IMR-90 (cell line): ENCODE measurements at places on chromosomes 12 and 14. TPM values are rescaled to one million over a fixed set of nuclear protein-coding genes. Genes with fewer than 3 reads are reported as not detected.

The DAO gene
- not detected in 2 replicates for total RNA-seq

GRCh38 chr14:88985654-88986053, 161.2 kb downstream of the TTC8 start:
- DNase-seq = no peak

- DNase-seq = no peak
Measured at GRCh38 chr14:44165286-44165685, 341.8 kb downstream of the FSCB start.

- no peak for DNase-seq
Measured at GRCh38 chr14:37596790-37597472, 1.5 kb downstream of the TTC6 start.

The LYZ gene
- total RNA-seq = not detected in 2 replicates

DNA sequence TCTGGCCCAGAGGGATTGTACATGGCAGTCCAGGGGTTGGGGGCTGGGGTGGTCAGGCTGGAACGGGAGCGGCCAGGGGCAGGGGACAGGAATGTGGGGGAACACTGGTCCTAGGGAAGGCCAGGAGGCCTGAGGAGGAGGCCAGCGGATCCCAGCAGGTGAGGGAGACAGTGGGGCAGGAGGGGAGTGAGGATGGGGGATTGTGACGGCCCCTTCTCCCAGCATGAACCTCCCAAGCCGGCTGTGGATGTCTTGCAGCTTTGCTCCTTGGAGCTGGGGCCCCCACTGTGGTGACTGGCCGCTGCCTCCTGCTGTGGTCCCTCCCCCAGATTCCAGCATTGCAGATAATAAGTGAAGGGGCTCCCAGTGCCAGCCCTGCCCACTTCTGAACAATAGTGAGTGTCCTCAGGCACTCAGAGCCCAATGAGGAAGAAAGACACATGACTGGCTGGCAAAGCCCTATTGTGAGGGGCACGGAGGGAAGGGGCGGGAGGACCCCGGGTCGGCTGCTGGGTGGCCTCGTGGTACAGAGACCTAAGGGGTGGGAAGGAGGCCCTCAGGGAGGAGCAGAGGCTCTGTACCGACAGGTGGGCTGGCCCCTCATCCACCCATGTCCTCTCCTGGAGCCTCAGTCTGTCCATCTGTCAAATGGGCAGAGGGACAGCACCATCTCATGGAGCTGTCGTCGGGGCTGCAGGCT, 215.0 kb downstream of the KIF26A start:
- DNase-seq = no peak

The L2HGDH gene
- total RNA-seq = 3.8 and 5.0 TPM in 2 replicates

DNA sequence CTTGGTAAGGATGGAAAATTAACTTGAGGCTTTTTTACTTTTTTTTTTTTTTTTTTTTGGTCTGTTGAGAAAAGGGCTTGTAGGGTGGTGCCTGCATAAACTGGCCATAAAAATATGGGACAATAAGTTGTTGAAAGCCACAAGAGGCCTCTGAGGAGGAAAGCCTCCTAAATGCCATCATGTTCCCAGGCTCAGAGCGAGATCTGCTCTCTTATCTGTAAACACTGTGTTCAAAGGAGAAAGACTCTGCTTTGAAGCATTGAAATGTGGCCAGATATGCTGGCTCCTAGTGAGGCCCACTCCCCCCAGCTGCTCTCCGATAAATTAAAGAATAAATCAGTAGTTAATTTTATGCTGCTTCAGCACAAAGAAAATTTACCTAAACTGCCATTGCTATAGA, 504.9 kb downstream of the DIO2 start:
- DNase-seq = no peak

DNA sequence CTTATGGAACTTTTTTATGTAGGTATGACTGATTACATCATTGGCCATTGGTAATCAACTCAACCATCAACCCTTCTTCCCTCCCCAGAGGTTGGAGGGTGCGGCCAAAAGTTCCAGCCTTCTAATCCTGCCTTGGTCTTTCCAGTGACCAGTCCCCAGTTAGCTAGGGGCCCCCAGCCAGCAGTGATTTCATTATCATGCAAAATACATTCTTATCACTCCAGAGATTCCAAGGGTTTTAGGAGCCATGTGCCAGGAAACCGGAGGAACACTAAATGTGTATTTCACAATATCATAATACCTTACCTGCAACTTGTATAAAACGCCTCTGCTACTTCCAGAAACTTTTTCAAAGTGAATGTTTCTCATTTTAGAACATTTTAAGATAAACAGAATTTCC, 181.5 kb upstream of the PELI2 start:
- no peak for DNase-seq

The OR10A7 gene
- total RNA-seq = not detected in 2 replicates

- no peak for DNase-seq
Measured at GRCh38 chr14:66273261-66273832, 212.8 kb upstream of the CCDC196 start.

GRCh38 chr14:104973135-104973384, 5.1 kb downstream of the AHNAK2 start:
- peak; percentile 94 for DNase-seq

GRCh38 chr14:31060253-31060875, 34.2 kb upstream of the STRN3 start:
- no peak for DNase-seq

The HPD gene
- 0.18 TPM in 1 of 2 replicates, not detected in the other for total RNA-seq

DNA sequence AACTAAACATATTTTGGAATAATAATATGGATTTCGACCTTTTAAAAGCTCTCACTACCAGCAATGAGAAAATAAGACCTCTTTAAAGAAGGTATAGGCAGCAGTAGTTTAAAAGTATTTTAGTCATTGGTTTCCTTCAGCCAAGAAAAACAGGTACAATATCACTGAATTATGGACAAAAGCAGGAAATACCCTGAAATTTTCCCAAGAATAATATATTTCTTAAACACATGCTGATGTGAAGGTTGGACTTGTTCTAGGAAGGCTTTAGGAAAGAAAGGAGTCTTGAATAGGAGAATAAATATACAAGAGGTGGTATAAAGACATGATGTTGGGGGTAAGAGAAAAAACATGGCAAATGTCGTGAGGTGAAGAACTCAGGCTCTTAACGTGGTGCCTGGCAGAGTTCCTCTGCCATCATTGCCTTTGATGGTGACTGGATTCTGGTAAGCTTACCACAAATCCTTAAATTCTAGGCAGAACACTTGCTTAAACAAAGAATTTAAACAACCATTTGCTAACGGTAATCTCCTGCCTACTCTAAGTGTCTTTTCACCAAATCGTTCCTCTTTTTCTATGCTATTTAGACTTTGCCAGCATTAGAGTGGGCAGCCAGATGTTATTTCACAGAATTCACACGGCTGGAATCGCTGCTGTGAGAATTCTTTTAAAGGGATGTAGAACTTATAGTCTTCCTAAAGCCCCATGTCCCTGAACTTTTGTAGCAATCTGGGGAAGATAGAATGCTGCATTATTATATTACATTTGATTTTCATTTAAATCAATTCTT, 11.9 kb upstream of the NUDT4 start:
- no peak for DNase-seq

The SLC2A14 gene
- total RNA-seq = under 0.01 TPM in 1 of 2 replicates, not detected in the other
